ENCODE measurements at places on chromosomes 16 and 17. TPM values are rescaled to one million over a fixed set of nuclear protein-coding genes. Genes with fewer than 3 reads are reported as not detected.

The NFAT5 gene
- 6.4 TPM for total RNA-seq

The MYO15B gene
- total RNA-seq, result 58.0 TPM

The TNFRSF13B gene
- not detected for total RNA-seq

The SPNS3 gene
- 0.05 TPM for total RNA-seq

The ZNF213 gene
- 11.6 TPM for total RNA-seq

The CRHR1 gene
- total RNA-seq, result 0.27 TPM

The CDIP1 gene
- 11.6 TPM for total RNA-seq

The PARD6A gene
- 1.4 TPM for total RNA-seq

The CDH8 gene
- total RNA-seq, result 0.38 TPM

The SPAG7 gene
- total RNA-seq, result 75.7 TPM

The CA5A gene
- not detected for total RNA-seq

The DPEP1 gene
- total RNA-seq, result 1.5 TPM

The CDH11 gene
- 0.63 TPM for total RNA-seq

The IL17C gene
- not detected for total RNA-seq

The PLA2G10 gene
- 0.30 TPM for total RNA-seq

The AIPL1 gene
- total RNA-seq, result not detected

The TBC1D3C gene
- not detected for total RNA-seq

The ATP6V0A1 gene
- 44.5 TPM for total RNA-seq

The AKAP1 gene
- 51.7 TPM for total RNA-seq

The SLC38A8 gene
- not detected for total RNA-seq

The KRTAP4-1 gene
- 0.32 TPM for total RNA-seq

The PNMT gene
- not detected for total RNA-seq

The GP1BA gene
- not detected for total RNA-seq

The CHRNB1 gene
- total RNA-seq, result 7.6 TPM

The C16orf46 gene
- total RNA-seq, result 0.78 TPM

The AANAT gene
- 0.29 TPM for total RNA-seq

All from A549 treated with CpdA at 1 μM for 4 hours (cell line).